ENCODE measurements at places on chromosomes 7 and 10. TPM values are rescaled to one million over a fixed set of nuclear protein-coding genes. Genes with fewer than 3 reads are reported as not detected.

TAS2R4 gene
- total RNA-seq: 0.25 TPM

SAP25 gene
- not detected for total RNA-seq

DNA sequence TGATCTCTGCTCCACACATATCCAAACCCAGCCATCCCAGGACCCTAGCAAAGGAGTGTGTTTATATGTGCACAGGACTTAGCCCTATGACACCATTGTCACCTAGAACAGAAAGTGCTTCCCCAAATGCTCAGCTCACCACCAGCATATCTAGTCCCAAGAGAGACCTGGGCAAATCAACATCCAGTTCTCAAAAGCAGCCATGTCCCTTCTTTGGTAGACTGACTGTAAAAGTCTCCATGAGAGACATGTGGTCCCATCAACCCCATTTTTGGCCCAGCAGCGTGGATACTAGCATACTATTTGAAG is 20.9 kb upstream of the ARHGAP22 start:
- no peaks in the 10 kb centered on the region for H3K36me3 ChIP-seq
- H3K4me1 ChIP-seq: no peaks in the 10 kb centered on the region
- H3K4me3 ChIP-seq: no peak overlapping the region
- no peak overlapping the region for H3K27ac ChIP-seq
- H3K27me3 ChIP-seq: no peaks in the 10 kb centered on the region

GRCh38 chr10:83680470-83680891 is 458.8 kb upstream of the GHITM start:
- no peak for DNase-seq
- no peak overlapping the region for H3K27ac ChIP-seq
- H3K4me1 ChIP-seq: no peaks in the 10 kb centered on the region
- no peaks in the 10 kb centered on the region for H3K36me3 ChIP-seq
- no peaks in the 10 kb centered on the region for H3K27me3 ChIP-seq

DNA sequence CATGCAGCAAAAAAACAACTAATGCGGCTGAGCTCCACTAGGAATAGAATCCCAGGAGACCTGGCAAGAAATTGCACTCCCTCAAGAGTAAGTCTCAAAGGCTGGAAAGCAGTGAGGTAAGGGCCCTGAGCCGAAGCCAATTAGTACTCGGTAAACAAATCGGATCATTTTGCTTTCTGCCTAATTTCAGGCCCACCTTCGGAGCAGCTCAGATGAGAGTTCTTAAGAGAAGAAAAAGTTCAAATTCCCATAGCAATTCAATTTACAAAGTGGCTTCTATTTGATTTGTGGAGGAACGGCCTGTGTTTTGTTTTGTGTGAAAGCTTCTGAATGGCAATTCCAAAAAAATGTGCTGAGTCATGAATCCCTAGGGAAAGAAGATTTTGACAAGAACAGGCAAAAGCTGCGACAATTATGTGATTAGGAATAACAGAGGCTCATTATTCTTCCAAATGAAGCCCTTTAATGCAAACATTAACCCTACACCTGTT is 60.9 kb downstream of the SLC16A9 start:
- no peak for DNase-seq
- H3K27ac ChIP-seq: no peak overlapping the region
- peaks cover 22% of the 10 kb centered on the region for H3K4me1 ChIP-seq
- no peak overlapping the region for H3K4me3 ChIP-seq

DNA sequence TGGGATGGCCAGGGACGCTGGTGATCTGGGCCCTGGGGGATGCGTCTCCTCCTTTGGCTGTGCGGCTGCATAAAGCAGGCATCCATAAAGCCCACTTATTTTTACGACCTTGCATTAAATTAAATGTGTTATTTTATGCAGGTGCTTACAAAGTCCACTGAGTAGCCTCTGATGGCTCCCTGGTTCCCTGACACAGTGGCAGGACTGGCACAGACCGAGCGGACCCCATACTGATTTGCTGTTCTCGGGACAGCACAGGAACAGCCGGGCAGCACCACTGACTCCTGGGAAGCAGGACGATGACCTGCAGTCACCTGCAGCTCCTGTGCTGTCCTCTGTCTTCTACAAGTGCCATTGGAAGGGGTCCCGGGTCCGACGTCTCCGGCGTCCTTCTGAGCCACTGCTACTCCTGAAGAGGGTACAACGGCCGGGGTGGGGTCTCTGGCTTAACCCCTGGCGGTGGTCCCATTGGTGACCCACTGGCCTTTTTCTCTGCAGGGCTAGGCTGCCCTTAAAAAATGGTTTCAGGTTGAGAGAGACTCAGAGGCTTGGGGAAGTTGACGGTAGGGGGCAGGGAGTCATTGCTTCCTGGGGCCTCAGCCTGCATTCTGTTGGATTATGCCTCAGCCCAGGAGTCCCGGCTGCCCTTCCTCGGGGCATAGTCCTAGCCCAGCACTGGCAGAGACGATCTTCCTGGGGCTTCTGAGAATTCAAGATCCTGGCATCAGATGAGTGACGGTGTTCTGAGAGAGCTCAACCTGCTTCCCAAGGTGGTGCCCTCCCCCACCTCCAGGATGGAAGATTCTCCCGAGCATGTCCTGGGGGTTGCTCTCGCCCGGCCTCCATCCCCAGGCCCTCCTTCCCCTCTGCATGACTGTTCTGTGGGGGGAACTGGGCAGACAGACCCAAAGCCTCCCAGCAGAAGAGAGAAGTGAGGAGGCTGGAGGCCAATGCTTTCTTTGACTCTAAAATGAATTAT is 330.1 kb downstream of the ADARB2 start:
- H3K36me3 ChIP-seq: no peaks in the 10 kb centered on the region
- H3K27ac ChIP-seq: no peak overlapping the region
- H3K4me3 ChIP-seq: no peak overlapping the region
- H3K4me1 ChIP-seq: no peaks in the 10 kb centered on the region

DNA sequence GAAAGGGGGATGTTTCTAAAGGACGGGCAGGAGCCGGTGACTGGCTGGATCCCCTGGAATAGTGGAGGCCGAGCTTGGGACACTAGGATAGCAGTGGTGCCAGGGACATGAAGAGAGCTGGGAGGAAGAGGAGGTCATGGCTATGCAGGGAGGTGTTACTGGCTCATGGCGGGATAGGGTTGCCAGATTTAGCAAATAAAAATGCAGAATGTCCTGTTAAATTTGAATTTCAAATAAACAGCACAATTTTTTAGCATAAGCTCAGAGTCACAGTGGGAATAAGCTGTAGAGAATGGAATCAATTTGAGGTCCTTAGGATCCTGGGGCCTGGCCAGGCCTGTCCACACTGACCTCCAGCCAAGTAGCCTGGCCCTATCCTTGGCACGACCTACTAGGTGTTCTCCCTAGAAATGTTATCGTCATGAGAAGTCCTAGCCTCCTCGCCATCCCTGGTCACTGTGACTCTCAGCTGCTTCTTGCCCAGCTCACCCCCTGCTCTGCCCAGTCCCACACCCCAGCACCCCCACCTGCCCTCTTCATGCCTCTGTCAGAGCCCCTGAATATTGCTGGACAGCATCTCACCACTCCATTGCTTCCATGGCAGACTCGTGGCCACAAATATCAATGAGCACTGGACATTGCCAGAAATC is 7.6 kb upstream of the KCP start:
- no peak for DNase-seq
- no peak overlapping the region for H3K27ac ChIP-seq
- H3K4me3 ChIP-seq: no peak overlapping the region
- H3K27me3 ChIP-seq: no peaks in the 10 kb centered on the region
- H3K36me3 ChIP-seq: no peaks in the 10 kb centered on the region

DNA sequence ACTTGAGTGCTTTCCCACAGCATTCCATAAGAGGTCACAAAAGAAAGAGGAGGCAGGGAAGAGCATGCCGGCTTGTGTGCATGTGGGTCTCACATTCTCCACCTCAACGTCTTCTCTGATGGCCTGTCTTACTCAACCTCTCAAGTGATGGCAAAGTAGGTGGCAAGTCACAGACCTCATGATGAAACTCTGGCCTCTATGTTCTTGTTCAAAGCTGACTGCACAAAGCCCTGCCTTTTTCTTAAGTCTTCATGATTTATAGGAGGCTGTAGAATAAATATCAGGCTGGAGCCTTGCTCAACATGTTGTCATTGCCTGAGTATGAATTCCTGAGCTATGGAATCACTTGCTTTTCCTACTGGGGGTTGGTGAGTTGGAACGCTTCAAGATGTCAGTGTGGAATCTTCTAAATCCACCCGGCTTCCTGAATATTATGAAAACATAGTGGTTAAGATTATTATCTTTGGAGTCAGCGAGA is 213.6 kb upstream of the INHBA start:
- H3K27ac ChIP-seq: no peak overlapping the region
- no peak overlapping the region for H3K4me3 ChIP-seq
- no peaks in the 10 kb centered on the region for H3K27me3 ChIP-seq
- H3K36me3 ChIP-seq: no peaks in the 10 kb centered on the region

GRCh38 chr10:70829543-70829942 is 13.8 kb downstream of the SGPL1 start:
- H3K4me3 ChIP-seq: peak overlapping the region; percentile 1
- peaks cover 13% of the 10 kb centered on the region for H3K36me3 ChIP-seq
- H3K4me1 ChIP-seq: peaks cover 40% of the 10 kb centered on the region
- DNase-seq: no peak
- no peaks in the 10 kb centered on the region for H3K27me3 ChIP-seq

DNA sequence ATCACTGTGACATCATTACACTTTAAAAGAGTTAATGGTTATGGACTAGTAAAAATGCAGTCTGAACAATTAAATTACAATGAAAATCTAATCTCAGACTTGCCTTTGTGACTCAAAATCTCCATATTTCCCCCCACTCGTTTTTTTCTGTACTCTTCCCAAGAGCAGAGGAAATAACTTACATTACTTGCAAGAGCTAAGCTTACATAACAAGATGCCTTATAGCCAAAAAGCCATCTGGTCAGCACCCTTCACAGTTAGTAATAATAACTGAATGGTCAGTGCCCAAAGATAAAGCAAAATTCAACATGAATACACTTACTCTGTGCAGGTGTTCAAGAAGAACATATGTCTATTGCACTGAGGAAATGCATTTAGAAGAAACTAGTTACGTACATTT is 1381.5 kb upstream of the CELF2 start:
- H3K27me3 ChIP-seq: no peaks in the 10 kb centered on the region
- H3K4me3 ChIP-seq: no peak overlapping the region
- no peak overlapping the region for H3K27ac ChIP-seq
- no peak for DNase-seq

All from psoas muscle (tissue), 8 donors.